Stimulated activated CD8-positive, alpha-beta memory T cell treated with anti-CD3 and anti-CD28 coated beads, Interleukin-4, amount 100 ng/mL, for 4 hours (primary cell): ENCODE measurements at places on chromosomes 6 and 20.

DNA sequence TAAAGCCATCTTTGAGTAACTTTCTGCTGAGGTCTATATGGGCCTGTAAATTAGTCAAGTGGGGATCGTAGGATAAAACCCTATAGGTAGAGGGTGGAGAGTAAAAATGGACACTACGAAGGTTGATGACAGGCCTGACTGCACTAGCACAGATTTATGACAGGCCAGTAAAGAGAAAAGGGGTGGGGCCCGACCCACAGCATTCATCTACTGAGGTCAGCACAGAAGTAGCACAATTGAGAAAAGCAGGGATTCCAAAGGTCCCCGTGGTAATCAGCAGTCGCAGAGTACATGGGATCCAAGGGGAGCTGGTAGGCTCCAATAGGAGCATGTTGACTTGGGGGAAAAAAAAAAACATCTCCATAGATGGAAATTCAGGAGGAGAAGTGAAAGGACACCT, 660.4 kb downstream of the TFAP2A start:
- DNase-seq, result no peak

DNA sequence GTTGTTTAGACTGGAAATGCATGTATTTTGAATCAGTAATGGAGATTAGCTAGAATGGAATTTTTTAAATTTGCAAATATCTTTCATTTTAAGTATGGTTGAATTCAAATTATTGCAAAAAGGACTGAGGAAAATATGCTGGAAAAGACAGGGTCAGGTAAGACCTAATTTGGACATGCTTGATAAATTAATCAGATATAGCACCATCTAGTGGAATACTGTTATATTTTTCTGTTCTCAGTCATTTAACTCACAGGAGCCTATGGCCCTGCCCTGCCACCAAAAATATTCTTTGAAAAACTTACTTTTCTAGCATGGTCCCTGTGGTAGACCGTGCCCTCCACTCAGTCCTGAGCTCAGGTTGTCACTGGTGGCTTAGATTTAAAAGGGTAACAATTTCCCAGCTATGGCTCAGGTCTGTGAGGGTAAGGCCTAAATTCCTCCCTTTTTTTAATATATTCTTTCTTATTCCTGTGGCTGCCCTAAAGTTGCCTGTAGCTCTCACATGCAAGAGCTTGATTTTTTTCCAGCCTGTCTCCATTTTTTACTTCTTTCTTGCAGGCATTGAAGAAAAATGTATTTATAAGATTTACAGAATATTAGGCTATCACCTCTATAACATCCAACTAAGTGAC, 25.3 kb upstream of the KIAA1586 start:
- DNase-seq, result no peak

- DNase-seq, result no peak
Observed at GRCh38 chr6:116969211-116969863, 92.3 kb downstream of the RFX6 start.

- DNase-seq, result no peak
Observed at GRCh38 chr6:31243508-31243907, 28.4 kb downstream of the HLA-C start.

- no peak for DNase-seq
Observed at GRCh38 chr6:148565930-148566663, 180.7 kb upstream of the UST start.

DNA sequence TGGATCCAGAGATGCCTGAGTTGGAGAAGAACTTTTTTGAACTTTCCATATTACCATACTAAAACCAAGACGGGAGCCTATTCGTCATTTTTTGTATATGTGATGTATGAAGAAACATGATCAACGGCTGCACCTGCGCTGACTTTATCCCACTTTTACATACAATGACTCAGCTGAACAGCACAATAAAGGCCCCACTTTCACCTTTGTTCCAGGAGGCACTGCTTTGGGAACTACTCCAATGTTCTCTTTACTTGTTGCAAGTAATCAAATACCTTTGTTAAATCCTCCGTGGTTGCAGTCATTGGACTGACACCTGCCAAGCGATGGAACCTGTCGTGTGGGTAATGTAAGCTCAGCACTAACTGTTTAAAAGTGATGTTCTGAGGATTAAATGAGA, 17.3 kb upstream of the BTN3A2 start:
- DNase-seq, result no peak

DNA sequence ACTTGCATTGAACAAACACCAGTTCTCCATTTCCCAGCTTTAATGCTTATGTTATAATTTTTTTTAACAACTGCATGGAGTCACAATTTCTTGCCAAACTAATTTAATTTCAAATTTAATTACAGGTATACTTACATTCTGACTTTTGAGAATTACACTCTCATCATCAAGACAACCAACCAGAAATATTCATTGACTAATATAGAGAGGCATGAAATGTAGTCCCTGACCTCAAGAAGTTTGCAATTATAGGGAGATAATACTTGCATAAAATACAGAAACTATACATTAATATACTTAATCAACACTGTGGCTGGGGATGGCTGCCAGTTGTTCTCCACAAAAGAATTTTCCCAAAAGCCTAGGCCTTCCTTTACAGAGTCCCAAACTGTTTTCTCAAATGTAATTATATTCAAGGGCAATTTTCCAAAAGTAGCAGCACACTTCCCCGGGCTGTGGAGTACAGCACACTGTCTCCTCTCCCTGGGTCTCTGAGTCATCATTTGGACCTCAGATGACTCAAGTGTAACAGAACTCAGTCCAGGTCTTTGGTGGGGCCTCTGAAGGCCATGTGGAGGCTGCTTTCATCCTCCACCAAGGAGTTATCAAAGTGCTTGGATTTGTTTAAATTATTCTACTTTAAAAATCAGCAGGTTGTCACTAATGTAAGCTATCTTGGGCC, 114.1 kb downstream of the KIF16B start:
- no peak for DNase-seq

DNA sequence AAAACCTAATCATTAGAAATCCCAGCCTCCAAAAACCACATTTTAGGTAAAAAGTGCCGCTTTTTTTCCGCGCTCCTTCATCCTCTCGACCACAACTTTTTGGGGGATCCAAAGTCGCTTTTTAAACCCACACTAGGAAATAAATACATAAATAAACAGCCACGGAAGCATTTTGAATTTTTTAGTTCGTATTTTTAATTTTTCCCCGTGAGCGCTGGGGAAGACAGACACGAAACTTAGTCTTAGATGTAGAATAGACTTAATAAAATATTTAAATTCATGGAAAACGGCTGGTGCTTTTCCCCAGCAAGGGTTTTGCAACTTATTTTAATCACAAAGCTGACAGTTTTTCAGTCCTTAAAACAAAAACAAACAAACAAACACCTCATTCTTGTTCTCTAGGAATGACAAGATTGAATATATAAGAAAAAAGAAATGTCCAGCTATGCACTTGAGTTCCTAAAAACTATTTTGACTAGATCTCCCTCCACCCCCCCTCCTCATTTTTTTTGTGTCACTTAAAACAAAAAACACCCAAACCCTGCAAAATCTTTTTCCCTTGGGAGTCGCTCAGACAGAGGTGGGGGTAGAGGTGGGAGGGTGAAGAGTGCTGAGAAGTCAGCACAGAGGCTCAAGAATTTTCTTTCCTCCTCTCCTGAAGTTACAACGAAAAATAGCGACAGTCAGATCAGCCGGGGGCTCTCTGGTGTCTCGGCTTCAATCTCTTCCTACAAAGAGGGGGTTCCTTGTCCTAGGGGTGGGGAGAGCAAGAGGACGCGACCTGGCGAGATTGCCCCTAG, 43.4 kb upstream of the SUPT3H start:
- DNase-seq, result no peak

DNA sequence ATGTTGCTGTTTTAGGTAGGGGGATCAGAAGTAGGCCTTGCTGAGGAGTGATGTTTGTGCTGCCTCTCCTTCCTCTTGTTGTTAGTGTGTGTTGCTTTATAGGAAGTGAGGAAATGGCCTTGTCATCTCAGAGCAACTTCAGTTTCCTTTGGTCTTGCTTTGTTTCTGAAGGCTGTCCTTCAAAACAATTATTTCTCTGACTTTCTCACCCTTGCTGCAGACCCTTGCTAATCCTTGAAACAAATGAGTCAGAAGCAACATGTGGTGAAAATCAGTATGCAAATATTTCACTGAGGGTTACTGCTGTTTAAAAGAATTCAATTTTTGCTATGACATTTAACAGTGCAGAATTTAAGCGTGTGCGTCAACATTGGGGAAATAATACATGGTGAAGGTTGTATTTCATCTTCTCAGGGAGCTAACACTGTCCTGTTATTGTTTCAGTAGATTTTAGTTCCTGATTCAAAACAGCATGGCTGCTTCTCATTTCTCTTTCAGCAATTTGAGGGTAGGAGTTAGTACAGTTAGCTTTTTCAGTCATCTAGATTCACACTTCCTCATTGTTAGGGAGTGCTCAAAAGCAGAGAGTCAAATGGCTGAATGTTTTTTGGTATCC, 13.8 kb downstream of the RNF144B start:
- no peak for DNase-seq

- no peak for DNase-seq
Observed at GRCh38 chr6:71402096-71402495, 113.5 kb downstream of the OGFRL1 start.

DNA sequence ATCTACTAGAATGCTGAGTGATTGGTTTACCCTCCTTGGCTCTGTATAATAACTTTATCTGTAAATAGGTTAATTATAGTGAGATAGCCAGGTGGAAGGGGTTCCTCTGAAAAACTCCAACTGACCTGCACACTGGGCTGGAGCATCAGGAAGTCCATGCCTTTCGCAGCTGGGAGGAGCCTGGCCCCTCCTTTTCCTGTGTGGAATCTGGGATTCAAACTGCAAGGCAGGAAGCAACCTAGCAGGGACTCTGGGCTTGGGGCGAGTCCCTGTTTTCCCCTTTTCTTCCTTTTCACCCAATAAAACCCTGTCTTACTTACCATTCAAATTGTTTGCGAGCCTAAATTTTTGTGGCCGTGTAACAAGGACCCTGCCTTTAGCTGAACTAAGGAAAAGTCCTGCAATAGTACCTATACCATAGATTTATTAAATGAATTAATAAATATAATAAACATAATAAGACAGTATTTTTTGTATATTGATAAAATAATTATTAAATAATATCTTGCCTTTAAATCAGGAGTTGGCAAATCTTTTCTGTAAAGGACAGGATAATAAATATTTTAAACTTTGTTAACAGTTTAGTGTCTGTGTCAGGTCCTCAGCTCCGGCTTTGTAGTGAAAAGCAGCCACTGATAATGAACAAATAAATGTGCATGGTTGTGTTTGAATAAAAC, 406.2 kb upstream of the MMS22L start:
- no peak for DNase-seq

DNA sequence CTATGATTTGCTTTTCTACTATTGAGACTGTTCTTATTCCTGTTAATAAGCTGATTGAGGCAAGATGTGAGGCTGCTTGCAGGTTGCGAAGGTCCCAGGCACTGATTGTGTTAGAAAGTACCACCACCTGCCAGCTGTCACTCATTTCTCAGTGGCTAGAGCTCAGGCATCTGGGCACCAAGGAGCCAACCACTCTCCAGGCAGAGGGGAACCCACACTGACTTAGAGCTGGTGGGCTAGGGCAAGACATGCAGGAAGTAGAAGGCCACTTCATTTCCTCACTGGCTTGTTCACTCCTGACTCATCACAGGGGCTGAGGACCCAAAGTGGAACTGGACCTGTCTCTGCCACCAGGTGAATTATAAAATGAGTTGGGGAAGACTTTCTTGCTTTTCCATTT, 7.8 kb upstream of the DLL1 start:
- DNase-seq, result no peak
